ENCODE measurements at places on chromosomes 16 and 17.

GRCh38 chr17:68621065-68621464, 19.9 kb upstream of the FAM20A start:
- no peak for DNase-seq

- DNase-seq, result no peak
These were observed 71.2 kb upstream of the CDYL2 start for GRCh38 chr16:80875616-80876015.

DNA sequence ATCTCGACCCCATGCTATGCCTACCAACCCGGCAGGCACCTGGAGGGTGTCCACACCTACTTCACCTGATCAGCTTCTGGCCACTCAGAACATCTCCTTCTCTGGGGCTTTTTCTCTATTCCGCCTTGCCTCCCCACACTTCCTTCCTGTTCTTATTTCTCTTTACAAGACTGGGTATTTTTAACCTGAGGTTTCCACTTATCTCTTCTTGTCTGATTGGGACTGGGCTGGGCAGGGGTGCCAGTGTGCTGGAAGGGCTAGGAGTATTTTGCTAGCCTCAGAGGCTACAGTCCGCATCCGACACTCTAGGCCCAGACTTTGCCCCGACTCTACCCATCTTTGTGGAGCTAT, 26.2 kb upstream of the ZNF652 start:
- no peak for DNase-seq

DNA sequence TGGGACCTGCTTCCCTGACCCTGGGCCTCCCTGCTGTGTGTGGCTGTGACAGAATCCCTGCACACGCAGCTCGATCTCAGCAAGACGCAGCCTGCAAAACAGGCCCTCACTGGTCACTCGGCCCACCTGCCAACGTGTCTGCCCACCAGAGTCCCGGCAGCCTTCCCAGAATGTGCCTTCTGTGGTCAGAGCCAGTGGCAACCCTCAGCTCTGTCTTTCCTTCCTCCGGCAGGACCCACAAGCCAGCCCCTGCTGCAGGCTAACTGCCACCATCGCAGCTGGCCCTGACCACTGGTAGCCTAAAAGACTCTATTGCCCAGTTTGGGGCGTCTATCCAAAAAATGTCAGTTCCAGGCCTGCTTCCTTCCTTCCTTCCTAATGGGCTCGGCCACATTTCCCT, 83.2 kb downstream of the LITAF start:
- no peak for DNase-seq
